Ammon's horn (tissue), 1 donor: ENCODE measurements at places on chromosomes 3 and 15.

GRCh38 chr3:107117156-107117555, 260.1 kb upstream of the CCDC54 start:
- no peak for DNase-seq

GRCh38 chr3:147713234-147714133, 304.3 kb downstream of the ZIC1 start:
- DNase-seq = no peak

- peak; percentile 45 for DNase-seq
Measured at GRCh38 chr15:85543741-85544155, 163.3 kb downstream of the AKAP13 start.

DNA sequence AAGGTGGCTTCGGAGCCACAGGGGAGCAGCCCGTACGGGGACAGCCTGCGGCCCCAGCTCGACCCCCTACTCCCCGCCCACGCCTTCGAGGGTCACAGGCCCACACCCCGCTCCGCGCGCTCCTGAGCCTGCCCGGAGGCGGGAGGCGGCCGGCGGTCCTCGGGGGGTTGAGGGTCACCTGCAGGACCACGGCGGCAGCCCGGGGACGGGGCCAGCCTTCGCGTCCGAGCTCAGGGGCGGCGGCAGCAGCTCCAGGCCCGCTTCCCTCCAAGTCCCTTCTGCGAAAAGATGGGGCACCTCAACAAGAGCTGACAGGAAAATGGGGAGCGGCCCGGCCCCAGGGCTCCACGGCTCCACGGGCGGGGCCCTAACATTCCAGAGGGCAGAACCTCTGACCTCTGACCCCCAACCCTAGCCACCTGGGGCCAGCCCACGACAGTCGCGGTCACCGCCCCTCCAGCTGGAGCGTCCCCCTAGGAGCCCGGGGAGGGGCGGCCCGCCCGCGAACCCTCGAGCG, 428 bp downstream of the LYSMD4 start:
- DNase-seq = no peak

GRCh38 chr3:184384342-184384741, 4.5 kb downstream of the CHRD start:
- DNase-seq = no peak

GRCh38 chr3:37953707-37954394, 36.7 kb upstream of the VILL start:
- DNase-seq = no peak

DNA sequence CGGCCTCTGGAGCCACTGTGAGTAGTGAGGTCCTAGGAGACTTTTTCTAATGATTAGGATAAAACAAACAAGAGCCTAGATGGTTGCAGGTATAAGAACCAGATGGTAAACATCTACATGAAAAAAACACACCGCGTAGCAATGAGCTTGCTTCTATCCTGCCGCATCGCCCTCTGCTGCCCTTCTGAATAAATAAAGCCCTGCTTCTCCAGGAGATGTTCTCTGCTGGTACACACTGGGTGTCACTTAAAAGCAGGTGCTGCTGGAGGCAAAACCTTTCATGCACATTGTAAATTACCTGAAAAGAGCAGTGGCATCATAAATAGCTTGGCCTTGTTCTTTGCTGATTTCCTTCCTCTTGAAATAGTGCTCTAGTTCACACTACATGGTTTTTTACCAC, 164.4 kb upstream of the TOPAZ1 start:
- DNase-seq = no peak

DNA sequence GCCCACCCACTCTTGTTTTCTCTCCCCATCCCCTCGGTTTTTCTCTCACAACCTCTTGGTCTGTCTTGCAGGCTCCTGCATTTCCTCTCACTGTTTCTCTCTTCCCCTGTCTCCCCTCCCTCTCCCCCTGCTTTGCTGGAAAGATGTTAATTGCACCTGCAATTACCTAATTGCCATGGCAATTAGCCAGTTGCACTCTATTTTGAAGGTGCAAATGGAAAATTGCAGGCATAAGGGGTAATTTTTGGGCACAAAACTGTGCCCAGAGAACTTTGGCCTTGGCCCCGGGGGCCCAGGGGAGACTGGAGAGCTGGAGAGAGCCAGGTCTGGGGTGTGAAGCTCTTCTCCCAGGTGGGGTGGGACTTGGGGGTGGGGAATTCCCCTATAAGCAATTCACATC, 164.5 kb upstream of the TLE3 start:
- no peak for DNase-seq

DNA sequence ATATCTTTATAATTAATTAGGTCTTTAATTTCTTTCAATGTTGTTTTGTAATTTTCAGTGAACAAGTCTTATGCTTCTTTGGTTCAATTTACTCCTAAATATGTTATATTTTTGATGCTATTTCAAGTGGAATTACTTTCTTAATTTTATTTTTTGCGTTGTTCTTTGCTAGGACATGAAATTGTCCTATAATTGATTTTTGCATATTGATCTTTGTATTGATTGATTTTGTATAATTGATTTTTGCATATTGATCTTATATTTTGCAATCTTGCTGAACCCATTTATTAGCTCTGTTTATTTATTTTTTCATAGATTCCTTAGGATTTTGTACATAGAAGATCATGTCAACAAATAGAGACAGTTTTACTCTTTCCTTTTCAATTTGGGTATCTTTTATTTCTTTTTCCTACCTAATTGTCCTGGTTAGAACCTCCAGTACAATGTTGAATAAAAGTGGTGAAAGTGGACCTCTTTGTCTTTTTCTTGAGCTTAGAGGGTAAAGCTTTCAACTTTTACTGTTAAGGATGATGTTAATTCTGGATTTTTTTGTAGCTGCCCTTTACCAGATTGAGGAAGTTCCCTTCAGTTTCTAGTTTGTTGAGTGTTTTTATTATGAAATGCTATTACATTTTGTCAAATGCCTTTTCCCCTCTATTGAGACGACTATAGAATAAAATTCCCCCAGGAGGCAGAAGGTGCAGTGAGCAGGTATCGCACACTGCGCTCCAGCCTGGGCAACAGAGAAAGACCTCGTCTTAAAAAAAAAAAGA, 36.8 kb upstream of the CCDC50 start:
- no peak for DNase-seq

DNA sequence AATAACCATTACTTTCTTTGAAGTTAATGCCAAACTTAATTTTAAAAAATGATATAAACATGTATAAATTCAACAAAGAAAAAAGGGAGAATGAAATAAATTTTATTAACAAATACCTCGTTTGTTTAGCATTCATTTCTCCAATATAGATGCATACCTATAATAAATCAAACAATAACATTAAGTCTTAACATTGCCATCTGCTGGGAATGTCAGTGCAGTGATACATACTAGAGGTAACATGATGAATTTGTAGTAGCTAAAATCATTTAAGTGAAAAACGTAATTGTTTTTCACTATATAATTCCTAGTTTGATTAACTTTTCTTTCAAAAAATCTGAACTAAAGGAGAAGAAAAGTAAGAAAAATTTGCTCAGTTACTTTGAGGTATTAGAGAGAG, 340.2 kb upstream of the CBLB start:
- DNase-seq = peak; percentile 8

- no peak for DNase-seq
Measured at GRCh38 chr3:119635719-119636118, 24.7 kb downstream of the POPDC2 start.

GRCh38 chr3:184351511-184352148, 9.8 kb downstream of the CLCN2 start:
- peak; percentile 33 for DNase-seq

- peak; percentile 49 for DNase-seq
Measured at GRCh38 chr15:58477170-58477569, 45.4 kb downstream of the LIPC start.

DNA sequence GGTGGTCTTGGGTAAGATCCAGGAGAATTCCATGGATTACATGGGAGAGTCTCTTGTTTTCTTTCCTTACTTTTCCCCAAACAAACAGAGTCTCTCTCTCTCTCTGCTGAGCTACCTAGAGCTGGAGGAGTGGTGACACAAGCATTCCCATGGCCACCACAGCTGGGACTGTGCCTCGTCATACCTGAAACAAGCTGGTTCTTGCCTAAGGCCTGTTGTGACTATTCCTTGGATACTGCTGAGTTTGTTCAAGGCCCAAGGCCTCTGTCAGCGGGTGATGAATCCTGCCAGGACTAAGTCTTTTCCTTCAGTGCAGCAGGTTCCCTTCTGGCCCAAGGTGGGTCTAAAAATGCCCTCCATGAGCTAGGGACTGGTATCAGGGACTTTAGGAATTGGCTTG, 378.1 kb upstream of the ZNF385D start:
- no peak for DNase-seq

- DNase-seq = no peak
Measured at GRCh38 chr3:189393598-189393997, 221.8 kb downstream of the TPRG1 start.

DNA sequence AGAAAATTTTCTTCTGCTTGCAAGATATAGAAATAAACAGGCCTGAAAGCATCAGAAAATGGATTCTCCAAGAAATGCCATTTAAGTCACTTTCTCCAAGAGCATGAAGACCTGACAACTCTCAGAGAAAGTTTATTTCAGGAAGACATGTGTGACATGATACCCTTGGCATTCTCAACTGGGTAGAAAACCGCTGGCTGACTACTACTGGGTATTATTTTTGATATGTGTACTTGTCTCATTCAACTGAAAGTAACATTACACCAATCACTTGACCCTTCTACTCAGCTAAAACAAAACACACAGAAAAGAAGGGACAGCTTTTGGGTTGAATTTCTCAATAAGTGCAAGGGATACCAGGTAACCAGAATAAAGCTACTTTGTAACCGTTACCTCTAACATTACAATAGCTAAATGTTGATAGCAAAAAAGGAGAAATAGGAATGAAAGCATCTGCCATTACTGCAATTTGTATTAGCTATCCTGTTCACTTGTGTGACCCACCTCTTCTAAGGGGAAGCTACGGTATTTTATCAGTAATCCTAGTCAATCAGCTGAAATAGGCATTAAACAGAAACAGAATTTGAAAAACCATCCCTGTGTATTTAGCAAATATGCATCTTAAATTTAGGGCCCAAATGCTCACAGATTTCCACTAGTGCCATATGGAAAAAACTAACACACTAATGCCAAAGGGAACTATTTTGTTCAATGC, 7.3 kb downstream of the TRA2B start:
- DNase-seq = no peak

GRCh38 chr3:117874028-117874690, 1160.5 kb downstream of the IGSF11 start:
- no peak for DNase-seq

- no peak for DNase-seq
Measured at GRCh38 chr15:40743921-40744814, 10.9 kb downstream of the RMDN3 start.

GRCh38 chr3:124298951-124299350, 307.0 kb upstream of the ROPN1 start:
- no peak for DNase-seq

DNA sequence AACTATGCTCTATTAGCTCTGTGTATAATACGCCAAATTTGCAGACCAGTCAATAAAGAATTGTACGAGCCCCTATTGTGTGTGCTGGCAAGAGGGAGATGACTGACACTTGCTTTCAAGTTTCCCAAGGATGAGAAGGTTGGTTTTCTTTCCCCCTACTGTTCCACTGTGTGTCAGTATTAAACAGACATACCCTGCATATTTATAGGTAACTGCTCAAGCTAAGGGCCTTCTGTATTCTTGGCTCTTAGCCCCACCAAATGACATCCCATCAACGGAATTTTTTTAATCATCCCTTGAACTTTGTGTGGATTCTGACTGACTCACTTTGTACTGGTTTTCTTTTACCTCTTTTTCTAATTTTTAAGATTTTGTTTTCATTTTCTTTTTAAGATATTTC, 60.6 kb upstream of the GYG1 start:
- DNase-seq = no peak

GRCh38 chr3:128324911-128325592, 141.6 kb downstream of the DNAJB8 start:
- DNase-seq = no peak

GRCh38 chr3:72237679-72238009, 452.7 kb upstream of the PROK2 start:
- DNase-seq = no peak

DNA sequence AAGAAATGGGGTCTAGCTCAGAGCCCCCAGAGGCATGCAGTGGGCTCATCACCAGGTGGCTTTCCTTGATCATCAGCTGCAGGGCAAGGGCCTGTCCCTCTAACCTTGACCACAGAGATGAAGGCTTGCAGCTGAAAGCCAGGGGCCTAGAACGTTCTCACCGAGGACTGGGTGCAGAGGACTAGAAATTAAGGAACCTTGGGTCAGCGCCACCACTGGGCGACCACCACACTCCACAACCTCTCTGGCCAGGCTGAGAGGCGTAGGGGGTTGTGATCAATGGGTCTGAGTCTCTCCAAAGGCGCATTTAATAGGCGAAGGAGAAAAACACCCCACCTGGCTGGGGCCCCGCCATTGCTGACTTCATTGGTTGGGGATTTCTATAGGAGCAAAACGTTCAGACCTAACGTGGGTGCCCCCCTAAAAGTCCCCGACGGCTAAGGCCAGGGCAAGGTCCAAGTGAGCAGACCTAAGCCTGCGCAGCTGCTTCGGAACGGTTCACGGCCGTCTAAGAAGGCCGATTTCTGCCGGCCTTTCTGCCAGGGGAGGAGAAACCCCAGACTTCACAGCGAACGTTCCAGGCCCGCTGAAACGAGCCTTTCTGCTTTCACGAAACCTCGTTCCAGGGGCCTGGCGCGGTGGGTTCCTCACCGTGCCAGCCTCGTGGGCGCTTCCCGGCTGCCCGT, 915 bp downstream of the BCL2L10 start:
- no peak for DNase-seq

DNA sequence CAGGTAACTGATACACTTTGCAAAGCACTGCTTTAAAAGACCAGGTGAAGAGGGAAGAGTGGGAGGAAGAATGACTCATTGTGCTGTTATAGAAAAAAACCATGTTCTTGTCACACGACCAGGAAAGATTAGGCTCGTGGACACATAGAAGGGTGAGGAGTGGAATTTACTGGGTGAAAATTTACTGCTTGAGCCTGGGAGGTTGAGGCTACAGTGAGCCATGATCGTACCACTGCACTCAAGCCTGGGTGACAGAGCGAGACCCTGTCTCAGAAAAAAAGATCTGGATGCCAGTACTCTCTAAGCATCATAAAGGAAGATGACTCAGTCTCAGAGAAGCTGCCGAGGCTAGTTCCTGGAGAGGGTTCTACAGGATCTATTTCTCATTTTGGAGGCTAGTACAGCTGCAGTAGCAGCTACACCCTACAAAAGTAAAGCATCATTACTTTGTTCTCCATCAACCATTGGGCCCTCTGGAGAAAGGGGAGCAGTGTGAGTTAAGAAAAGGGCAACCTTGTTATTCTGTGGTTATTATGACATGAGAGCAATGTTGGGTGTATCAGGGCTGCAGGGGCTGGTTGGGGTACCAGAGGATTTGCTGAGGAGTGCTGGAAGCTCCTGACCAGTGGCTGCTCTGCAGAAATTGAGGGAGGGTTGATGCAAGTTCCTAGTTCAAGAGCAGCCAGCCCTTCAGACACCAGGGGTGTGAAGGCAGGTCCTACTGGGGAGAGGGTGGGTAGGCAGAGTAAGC, 75.4 kb downstream of the CMTM8 start:
- no peak for DNase-seq
